ENCODE measurements at places on chromosomes 7 and 10.
A peak's percentile ranks its signal among the peaks of the same experiment; 100 is the strongest.

- DNase-seq, result no peak
Measured at GRCh38 chr10:132666705-132667341, 119.1 kb downstream of the NKX6-2 start.

DNA sequence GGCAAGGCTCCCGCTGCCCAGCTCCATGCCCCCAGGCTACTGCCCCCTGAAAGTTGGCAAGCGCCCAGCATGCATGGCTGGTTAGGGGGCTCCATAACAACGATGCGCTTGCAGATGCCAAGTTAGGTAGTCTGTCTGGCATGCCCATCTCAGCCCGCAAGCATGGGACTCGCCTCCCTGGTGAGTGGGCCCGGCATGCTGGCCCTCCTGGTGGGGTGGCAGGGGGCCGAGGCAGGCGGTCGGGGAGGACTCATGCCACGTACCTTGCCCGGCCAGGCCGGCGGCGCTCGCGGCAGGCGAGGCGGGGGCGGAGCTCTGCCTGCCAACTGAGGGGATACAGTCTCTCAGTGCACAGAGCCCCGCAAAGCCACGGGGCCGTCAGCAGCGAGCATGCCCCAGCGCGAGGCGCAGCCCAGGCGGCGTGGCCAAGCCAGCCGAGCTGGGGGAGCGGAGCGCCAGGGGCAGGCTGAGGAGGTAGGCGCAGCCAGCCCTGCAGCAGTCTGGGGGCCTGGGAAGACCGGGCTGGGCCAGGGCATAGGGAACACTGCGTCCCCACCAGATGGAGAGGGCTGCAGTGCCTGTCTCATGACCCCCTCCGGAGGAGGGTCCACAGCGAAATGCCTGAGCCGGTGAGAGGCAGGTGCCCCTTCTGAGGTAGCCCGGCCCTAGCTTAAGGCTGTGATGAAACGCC lies 28.0 kb upstream of the NDST2 start:
- DNase-seq, result no peak

DNA sequence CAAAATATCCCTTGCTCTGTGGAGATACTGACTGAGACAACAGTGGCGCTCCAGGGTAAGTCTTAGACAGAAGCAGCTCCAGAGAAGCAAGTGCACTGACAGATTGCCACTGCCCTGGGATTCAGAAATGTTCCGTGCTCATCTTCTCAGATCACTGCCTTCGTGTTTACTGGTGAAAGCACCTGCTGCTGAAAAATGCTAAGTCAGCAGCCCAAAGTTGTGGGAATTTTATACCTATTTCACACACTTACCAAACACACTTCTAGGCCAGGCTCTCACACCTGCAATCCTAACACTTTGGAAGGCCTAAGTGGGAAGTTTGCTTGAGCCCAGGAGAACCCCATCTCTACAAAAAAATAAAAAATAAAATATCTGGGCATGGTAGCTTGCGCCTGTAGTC lies 63.2 kb upstream of the DLX6 start:
- DNase-seq, result no peak

GRCh38 chr10:80468806-80469421 lies 14.8 kb downstream of the TSPAN14 start:
- DNase-seq, result peak; percentile 70

DNA sequence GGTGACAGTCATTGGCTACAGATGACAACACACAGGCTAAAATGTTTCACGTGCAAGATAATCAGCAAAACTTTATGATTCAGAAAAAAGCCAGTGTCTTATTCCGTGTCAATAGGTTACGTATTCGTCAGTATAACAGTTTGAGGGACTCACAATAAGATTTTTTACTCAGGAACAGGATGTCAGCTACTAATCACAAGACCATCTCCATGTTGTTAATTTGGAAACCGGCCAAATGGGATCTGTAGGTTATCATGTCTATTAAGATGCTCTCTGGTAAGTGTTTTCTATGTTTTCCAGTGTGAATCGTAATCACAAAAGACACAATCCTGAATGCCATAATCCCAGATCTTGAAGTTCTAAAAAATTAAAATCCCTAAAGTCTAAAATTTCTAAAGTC lies 197.3 kb downstream of the ETV1 start:
- no peak for DNase-seq

DNA sequence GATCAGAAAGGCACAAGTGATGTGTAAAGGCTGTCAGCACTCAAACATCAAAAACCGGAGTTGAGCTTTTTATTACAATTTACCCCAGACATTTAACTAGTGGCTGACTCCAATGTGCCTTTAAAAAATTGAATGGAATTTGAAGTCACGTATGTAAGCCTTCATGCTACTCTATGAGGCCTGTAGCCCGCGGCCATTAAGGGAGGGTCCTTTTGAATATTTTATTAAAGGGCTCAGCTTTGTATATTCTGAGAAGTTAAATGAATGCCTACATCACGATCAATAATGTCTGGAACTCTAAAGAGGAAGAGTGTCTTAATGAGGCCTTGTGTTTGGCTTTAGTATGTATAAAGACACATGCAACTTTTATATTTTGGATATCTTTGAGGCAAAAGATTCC lies 916.6 kb upstream of the CELF2 start:
- no peak for DNase-seq

- DNase-seq, result no peak
Measured at GRCh38 chr10:62992145-62992721, 140.9 kb upstream of the NRBF2 start.

DNA sequence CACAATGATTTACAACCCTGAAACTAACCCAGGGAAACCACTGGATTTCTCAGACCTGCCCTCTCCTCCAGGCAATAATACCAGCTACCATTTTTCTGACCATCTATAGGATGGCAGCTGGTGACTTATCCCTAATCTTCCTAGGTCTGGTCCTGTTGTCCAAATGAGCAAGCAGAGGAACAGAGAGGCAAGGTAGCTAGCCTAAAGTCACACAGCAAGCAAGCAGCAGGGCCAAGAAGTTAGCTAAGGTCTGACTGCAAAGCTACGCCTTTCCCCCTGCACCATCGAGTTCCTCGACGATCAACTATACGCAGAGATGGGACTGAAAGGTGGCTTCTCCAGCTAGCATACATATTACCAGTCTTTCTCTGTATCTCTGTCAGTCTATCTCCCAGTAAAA lies 25.3 kb downstream of the ATXN7L1 start:
- DNase-seq, result no peak

- DNase-seq, result no peak
Measured at GRCh38 chr7:94301024-94301586, 93.6 kb upstream of the COL1A2 start.

- no peak for DNase-seq
Measured at GRCh38 chr10:113056441-113057021, 106.5 kb downstream of the TCF7L2 start.

DNA sequence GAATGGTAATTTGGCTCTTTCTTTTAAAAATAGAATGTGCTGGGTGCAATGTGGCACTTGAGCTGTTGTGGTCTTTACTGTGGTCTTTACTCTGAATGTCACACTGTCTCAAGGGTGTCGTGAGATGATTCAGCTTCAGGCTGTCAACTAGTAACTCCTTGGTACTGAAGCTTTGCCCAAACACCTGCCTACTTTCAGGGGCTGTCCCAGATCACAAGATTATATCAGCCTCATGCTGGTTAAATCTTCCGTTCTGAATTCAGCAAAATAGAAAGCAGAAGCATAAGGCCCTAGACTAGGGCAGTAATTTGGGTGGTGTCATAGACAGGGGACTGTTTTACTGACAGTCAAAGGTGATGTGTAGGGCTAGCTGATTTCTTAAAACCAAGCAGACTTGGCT lies 110.9 kb downstream of the BAMBI start:
- DNase-seq, result no peak

DNA sequence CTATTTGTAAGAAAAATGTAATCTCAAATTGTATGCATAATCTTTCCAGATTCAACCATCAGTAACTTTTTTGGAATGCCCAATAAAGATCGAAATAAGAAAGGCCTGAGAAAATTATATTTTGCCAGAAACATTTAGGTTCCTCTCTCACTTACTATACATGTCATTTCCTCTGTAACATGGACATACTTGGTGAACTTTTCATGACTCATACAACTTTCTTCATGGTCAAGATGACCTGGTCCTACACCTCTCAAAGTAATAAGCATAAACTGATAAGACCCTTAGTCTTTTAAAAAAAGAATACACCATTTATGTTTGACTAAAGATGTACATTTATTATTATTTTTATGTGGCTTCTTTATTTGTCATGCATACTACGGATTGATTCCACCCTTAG lies 125.3 kb downstream of the REEP3 start:
- DNase-seq, result no peak

Measured in activated effector memory CD4-positive, alpha-beta T cell treated with anti-CD3 and anti-CD28 coated beads, Interleukin-2, amount 50 U/mL, for 16 hours (primary cell).